Colonic mucosa (tissue), 4 donors: ENCODE measurements at places on chromosomes 5 and 9.

DNA sequence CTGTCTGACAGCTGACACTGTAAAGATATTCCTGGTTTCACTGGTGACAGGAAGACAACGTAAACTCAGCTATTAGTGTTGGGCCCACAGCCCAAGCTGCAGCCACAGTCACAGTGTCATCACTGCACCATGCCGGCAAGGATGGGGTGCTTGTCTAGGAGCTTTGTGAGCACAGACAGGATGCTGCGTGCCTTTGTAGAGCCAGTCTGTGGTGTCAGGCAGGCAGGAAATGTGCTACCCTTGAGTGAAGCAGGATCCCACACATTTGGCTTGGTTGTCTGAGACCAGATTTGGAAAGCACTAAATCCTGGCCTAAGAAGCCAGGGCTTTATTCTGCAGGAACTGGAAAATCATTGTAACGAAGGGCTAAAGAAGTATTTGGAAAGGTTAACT is 121.6 kb upstream of the ADAMTS16 start:
- H3K27me3 ChIP-seq = no peaks in the 10 kb centered on the region
- H3K4me1 ChIP-seq = no peaks in the 10 kb centered on the region
- DNase-seq = no peak
- H3K27ac ChIP-seq = no peak overlapping the region
- H3K4me3 ChIP-seq = no peak overlapping the region
- H3K36me3 ChIP-seq = no peaks in the 10 kb centered on the region

- DNase-seq = no peak
- H3K36me3 ChIP-seq = no peaks in the 10 kb centered on the region
- no peak overlapping the region for H3K27ac ChIP-seq
- no peaks in the 10 kb centered on the region for H3K27me3 ChIP-seq
- no peaks in the 10 kb centered on the region for H3K4me1 ChIP-seq
- H3K4me3 ChIP-seq = no peak overlapping the region
These were observed 319.8 kb downstream of the HINT1 start for GRCh38 chr5:130845049-130845765.

DNA sequence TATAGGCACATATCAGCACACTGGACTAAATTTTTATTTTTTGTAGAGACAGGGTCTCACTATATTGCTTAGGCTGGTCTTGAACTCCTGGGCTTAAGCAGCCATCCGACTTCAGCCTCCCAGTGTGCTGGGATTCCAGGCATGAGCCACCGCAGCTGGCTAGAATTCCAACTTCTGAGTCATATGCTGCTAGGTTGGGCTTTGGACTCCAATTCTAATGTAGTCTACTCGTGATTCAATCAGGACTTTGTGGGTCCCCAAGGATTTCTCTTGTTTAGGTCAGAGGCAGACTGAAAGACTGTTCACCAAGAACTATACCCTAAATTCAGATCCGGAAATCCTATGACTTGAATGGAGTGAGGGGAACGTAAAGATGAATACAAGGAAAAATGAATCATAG is 68.2 kb upstream of the CHD1 start:
- no peak for DNase-seq
- no peaks in the 10 kb centered on the region for H3K27me3 ChIP-seq
- H3K36me3 ChIP-seq = no peaks in the 10 kb centered on the region
- no peak overlapping the region for H3K4me3 ChIP-seq

GRCh38 chr5:168531987-168532864 is 3.1 kb downstream of the FBLL1 start:
- H3K4me3 ChIP-seq = no peak overlapping the region
- no peak overlapping the region for H3K27ac ChIP-seq
- no peaks in the 10 kb centered on the region for H3K36me3 ChIP-seq

GRCh38 chr5:55027595-55027994 is 3.5 kb downstream of the GZMK start:
- H3K4me3 ChIP-seq = no peak overlapping the region
- no peak for DNase-seq
- no peaks in the 10 kb centered on the region for H3K27me3 ChIP-seq
- no peak overlapping the region for H3K27ac ChIP-seq

DNA sequence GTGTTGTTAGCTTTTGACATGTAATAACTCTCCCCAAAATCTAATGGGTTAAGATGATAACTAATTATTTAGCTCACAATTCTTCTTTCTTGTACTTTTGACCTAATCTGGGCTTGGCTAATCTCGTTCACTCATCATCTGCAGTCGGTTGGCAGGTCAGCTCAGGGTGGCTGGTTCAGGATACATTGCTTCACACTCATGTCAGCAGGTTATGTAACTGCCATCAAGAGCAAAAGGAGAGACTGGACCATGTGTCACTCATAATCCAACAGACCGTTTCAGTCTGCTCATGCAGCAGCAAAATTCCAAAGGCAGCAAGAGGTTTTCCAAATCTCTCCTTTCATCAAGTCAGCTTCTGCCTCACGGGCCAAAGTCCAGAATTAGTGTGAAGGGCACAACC is 998.4 kb upstream of the CTNND2 start:
- no peaks in the 10 kb centered on the region for H3K36me3 ChIP-seq
- no peaks in the 10 kb centered on the region for H3K4me1 ChIP-seq
- no peaks in the 10 kb centered on the region for H3K27me3 ChIP-seq
- no peak for DNase-seq
- no peak overlapping the region for H3K4me3 ChIP-seq

DNA sequence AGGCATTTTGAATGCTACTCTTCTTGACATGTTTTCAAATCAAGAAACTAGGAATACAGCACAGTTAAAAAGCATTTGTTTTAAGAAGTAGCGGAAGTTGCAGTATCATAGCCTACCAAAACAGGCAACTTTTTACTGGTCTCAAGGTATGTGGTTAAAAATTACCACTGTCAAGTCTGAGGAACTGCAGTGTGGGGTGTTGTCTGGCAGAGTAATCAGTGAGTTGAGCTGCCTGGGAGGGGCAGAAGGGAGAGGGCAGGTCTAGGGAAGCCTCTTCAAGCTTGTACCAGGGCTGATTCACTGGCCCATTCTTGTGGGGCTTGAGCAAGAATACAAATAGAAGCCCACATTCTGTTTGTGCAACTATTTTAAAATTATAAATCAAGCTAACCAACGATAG is 42.4 kb upstream of the SV2C start:
- H3K27ac ChIP-seq = no peak overlapping the region
- H3K27me3 ChIP-seq = no peaks in the 10 kb centered on the region
- no peaks in the 10 kb centered on the region for H3K4me1 ChIP-seq
- no peak overlapping the region for H3K4me3 ChIP-seq
- DNase-seq = peak; percentile 61
- H3K36me3 ChIP-seq = no peaks in the 10 kb centered on the region

- no peak for DNase-seq
- no peaks in the 10 kb centered on the region for H3K36me3 ChIP-seq
- H3K27ac ChIP-seq = no peak overlapping the region
- H3K4me3 ChIP-seq = no peak overlapping the region
- no peaks in the 10 kb centered on the region for H3K27me3 ChIP-seq
These were observed 194.6 kb downstream of the DENND1A start for GRCh38 chr9:123735376-123735775.

DNA sequence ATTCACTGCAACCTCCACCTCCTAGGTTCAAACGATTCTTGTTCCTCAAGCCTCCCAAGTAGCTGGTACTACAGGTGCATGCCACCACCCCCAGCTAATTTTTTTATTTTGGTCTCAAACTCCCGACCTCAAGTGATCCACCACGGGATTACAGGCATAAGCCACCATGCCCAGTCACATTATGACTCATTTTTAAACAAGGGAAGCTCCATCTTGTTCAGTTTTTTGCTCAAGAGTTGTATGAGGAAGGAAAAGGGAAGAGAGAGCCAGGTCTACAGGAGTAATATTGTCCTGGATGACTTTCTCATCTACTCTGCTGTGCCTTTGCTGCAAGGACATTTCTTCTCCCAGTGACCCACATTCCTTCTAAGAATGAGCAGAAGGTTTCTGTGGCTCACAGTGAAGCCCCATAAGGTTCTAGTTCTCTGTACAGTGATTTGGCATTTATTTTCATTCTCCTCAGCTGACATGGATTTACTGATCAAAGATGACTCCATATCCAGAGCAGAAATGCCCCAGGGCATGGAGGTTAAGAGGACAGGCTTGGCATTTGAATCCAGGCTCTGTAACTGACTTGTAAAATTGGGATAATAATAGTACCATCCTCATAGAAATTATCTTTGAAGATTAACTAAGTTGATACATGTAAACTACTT is 153.5 kb downstream of the CDH6 start:
- H3K4me1 ChIP-seq = no peaks in the 10 kb centered on the region
- no peak overlapping the region for H3K4me3 ChIP-seq
- no peak overlapping the region for H3K27ac ChIP-seq
- no peaks in the 10 kb centered on the region for H3K27me3 ChIP-seq
- no peak for DNase-seq

DNA sequence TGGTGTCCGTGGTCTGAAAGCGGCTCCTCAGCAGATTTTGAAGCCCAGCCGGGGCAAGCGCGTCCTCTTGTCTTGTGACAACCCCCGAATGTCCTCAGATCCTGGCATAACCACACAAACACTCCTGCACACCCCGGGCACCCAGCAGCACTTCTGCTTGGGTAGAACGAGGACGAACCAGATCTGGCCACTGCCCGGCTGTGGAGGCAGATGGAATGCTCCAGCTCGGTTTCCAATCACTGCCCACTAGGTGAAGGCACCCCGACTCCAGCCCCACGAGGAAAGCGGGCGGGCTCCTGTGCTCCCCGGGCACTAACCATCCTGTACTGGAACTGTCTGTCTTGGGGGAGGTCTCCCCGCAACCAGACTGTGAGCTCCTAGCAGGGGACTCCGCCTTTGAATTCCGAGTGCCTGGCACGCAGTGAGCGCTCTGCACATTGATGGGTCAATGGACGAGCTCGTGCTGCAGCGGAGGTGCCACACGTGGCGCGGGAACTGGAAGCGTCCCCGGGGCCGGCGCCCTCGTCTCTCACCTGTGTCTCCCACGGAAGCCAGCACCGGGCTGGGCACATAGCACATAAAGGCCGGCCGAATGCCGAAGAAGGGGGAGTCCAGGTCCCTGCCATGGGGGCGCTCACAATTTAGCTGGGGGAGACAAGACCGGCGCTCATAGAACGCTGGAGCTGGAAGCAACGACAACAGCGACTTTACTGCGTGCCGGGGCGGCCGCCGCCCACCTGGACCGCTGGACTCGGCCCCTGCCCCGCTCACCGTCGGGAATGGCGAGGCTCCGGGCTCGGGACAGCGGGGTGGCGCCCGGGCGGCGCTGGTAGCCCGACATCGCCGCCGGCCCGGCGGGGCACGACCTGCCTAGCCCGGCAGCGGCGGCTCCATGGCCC is 608 bp downstream of the ENTR1 start:
- H3K36me3 ChIP-seq = peaks cover 10% of the 10 kb centered on the region
- H3K27me3 ChIP-seq = no peaks in the 10 kb centered on the region
- H3K4me3 ChIP-seq = peak overlapping the region; percentile 90
- H3K4me1 ChIP-seq = peaks cover 16% of the 10 kb centered on the region
- peak overlapping the region; percentile 30 for H3K27ac ChIP-seq

GRCh38 chr5:169094586-169095409 is 206.1 kb downstream of the SLIT3 start:
- H3K27me3 ChIP-seq = no peaks in the 10 kb centered on the region
- H3K4me3 ChIP-seq = no peak overlapping the region
- no peaks in the 10 kb centered on the region for H3K4me1 ChIP-seq
- DNase-seq = no peak
- no peak overlapping the region for H3K27ac ChIP-seq
- no peaks in the 10 kb centered on the region for H3K36me3 ChIP-seq

DNA sequence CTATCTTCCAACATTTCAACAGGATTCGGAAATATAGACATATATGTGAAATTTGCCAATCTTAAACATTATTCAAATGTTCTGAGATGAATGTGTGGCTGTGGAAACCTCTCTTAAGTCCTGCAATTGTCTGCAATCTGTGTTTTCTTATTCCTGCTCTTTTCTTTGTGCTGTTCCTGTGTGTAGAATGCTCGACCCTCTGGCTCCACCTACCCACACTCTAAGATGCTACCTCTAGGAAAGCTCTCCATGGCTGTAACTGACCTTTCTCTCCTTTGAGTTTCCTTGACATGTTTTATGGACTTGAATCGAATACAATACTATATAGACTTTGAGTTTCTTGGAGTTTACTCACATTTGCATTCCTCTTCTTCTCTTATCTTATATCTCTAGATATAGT is 120.6 kb upstream of the ASTN2 start:
- no peaks in the 10 kb centered on the region for H3K36me3 ChIP-seq
- H3K4me3 ChIP-seq = no peak overlapping the region
- H3K4me1 ChIP-seq = no peaks in the 10 kb centered on the region
- H3K27ac ChIP-seq = no peak overlapping the region

DNA sequence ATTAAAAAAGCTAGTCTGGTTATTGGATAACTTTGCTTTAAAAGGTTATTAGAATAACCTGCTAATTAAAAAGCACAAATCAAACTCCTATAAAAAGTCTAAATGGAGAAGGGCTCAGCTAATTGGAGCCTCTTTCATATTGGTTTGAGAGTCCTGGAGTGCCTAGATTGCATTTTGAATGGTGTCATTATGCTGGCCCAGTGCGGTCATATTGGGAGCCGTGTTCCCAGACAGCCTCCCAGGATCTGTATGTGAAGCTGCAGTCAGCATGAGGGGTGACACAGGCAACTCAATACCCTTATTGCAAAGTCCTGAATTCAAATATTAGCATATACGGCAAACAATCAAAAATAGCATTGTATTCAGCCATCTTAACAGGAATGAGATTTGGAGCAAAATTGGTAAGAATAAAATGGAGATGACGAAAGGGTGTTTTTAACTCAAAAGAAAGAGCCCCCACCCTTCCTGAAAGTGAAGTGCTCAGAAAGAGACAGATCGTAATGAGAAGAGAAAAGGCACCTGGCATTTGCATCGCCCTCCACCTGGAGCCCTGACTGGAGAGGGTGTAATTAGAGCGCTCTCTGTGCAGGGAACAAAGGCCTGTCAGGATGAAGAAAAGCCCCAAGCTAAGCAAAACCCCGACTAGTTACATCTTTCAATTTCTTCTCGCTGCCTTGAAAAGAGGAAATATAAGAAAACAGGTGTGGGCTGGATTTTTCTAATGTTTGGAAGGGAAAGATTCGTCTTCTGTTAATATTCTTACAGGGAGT is 621.0 kb upstream of the ADAMTS16 start:
- H3K4me3 ChIP-seq = no peak overlapping the region
- H3K27me3 ChIP-seq = no peaks in the 10 kb centered on the region
- H3K4me1 ChIP-seq = no peaks in the 10 kb centered on the region
- H3K27ac ChIP-seq = no peak overlapping the region
- no peak for DNase-seq
